ENCODE measurements at places on chromosomes 5 and 9.
A peak's percentile ranks its signal among the peaks of the same experiment; 100 is the strongest.

DNA sequence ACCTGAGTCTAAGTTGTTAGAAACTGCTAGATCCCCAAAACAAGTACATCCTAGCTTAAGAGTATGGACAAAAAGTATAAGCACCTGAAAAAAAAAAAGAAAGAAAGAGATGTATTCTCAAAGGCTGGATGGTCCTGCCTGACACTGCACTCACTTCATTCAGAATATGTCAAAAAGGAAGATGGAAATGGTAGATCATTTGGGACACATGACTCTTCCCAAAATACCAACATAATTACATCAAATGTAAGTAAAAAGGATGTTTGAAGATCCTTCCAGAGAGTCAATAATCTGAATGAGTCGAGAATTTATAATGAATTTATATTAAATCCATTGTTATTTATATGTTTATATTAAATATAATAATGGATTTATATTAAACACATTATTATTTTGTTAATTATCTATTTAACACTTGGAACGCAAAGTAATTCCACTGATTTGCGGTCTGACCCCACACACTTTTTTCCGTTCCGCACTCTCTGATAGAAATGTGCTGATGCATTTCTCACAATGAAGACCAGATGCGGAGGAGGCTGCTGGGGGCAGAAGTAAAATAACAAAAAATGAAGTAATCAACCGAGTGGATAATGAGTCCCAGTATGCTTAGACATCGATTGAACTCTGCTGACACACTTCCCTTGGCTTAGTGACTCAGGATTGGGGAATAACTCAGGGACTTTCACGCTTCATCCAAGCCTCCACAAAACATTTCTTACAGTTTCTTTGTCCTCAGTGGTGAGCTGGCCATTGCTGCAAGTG is 201.2 kb downstream of the ADAMTS12 start:
- DNase-seq: no peak

GRCh38 chr9:123417289-123418051 is 61.5 kb downstream of the CRB2 start:
- DNase-seq: no peak

DNA sequence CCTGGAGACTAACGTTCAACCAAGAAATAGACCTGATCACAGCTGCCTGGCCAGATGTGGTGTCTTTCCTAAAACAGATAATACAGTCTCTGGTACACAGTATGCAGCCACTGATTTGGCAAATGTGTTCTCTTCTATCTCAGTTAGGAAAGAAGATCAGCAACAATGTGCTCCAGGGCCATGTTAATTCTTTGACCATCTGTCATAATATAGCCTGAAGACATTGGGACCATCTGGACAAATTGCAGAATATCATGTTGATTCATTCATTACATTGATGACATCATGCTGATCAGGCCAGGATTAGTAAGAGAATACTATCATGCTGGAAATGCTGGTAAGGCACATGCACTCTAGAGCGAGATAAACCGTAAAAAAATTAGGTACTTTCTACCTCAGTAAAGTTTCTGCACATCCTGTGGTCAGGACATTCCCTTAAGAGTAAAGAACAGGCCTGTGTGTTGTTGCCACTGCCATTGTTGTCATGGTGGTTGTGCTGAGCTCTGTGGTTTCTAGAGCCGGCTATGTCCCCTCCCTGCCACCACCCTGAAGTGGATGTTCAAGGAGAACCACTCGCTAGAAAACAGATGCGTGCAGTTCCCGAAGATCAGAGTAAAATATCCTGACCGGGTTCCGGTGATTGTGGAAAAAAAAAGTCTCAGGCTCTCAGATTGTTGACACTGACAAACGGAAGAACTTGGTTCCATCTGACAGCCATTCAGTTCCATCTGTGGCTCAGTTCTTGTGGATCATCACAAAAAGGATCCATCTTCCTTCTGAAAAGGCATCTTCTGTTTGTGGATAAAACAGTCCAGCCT is 6.4 kb upstream of the JMY start:
- DNase-seq: no peak

GRCh38 chr5:38515092-38515491 is 41.4 kb downstream of the LIFR start:
- peak; percentile 26 for DNase-seq

DNA sequence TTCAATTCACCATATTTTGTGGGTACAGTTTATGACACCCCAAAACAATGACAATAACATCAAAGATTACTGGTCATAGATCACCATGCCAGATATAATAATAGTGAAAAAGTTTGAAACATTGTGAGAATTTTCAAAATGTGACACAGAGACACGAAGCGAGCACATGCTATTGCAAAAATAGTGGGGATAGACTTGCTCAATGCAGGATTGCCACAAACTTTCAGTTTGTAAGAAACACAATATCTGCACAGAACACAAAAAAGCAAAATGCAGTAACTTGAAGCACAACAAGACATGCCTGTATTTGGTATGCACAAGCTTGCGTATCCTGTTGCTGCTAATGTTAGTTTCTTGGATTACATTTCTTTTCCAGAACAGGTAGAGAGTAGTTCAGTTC is 35.8 kb downstream of the ARHGEF28 start:
- no peak for DNase-seq

DNA sequence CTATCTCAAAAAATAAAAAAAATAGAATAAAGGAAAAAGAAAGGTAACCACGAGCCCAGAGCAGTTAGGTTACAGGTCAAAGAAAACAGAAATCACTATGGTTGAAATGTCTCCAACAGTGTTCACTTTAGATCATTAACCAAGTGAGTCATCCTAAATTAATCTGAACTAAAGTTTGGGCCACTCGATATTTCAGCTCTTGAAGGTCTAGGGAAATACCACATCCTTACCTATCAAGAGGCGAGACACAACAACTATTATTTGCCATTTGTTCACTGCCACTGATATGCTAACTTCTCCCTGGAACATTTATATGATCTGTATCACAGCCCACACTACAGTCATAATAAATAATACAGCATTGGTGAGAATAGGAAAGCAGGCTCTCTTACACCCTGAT is 111.3 kb upstream of the NR5A1 start:
- DNase-seq: no peak

GRCh38 chr5:149921597-149921996 is 23.0 kb downstream of the PDE6A start:
- DNase-seq: no peak

DNA sequence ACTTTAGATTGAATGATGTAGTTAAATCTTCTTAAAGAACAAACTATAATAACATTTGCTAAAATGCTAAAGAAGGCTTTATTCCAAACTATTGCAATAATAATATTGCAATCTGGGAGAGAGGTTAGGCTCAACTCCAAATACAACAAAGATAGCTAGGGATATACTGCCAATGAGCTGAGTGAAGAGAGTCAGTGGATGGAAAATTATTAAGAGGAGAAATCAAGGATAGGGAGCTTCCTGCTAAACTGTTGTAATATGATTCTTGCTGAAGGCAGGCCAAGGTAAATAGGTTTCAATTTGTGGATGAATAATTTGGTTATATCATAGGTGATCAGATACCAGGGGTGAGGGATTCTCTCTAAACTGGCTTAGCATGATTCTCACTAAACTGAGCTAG is 1651.5 kb downstream of the EFNA5 start:
- peak; percentile 44 for DNase-seq

- DNase-seq: no peak
These were observed 110.1 kb downstream of the SPOCK1 start for GRCh38 chr5:137389042-137389441.

- no peak for DNase-seq
These were observed 304.1 kb downstream of the DEPDC1B start for GRCh38 chr5:60395712-60396329.

DNA sequence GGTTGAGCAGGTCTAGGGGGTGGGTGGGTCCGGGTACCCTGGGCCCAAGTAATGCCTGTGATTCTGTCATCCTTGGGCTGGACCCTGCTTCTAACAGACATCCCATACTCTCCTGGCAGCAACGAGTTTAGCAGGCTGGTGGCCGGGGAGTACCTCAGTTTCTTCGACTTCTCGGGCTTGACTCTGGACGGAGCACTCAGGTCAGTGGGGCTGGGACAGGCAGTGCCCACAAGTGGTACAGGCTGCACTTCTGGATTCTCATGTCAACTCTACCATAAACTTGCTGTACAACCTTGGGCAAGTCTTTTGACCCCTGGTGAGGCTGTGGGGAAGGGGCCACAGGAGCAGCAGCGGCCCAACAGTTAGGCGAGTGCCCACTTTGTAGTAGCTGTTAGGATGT is 21.8 kb downstream of the PSD2 start:
- DNase-seq: no peak

DNA sequence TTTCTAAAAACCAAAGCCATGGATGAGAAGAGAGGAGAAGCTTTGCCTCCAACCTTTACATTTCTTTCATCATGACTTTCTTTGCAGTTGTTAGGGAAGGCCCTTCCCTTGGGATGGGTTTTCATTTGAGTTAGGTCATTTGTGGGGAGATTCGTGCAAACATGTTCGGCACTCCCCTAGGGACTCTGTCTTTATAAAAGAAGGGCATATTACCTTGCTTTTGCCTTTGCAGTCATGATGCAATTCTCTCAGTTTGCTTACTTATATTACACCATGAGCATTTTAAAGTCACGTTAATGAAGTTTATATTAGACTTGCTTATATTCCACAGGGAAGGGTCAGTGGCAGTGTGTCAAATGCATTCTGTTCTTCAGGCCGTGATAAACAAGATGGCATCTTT is 289.3 kb upstream of the WWC1 start:
- no peak for DNase-seq

- DNase-seq: no peak
These were observed 65.5 kb downstream of the ARHGEF28 start for GRCh38 chr5:73691302-73692080.

GRCh38 chr5:82095536-82095935 is 123.7 kb downstream of the ATG10 start:
- no peak for DNase-seq

DNA sequence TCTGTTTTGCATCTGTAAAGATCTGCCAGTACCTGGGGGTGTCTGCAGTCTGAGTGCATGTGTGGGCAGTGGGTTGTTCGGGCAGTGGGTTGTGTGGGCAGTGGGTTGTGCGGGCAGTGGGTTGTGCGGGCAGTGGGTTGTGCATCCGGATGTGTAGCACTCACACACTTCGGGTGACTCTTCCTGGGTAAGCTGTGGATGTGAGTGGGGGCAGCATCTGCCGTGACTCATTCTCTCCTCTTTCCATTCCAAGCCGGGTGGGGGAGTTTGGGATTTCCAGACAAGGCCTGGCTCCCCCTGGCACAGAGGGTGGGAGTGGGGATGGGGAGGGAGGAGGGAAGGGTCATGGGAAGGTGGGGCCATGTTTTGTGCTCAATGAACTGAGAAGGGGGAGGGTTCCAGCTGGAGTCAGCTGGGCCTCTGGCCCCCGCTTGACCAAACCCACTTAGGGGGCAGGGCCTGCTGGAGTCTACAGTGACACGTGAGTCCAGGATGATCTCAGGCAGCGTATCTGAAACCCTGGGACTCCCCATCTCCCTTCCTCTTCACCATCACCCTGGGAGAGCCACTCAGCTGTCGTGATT is 8.3 kb downstream of the CRB2 start:
- DNase-seq: no peak

DNA sequence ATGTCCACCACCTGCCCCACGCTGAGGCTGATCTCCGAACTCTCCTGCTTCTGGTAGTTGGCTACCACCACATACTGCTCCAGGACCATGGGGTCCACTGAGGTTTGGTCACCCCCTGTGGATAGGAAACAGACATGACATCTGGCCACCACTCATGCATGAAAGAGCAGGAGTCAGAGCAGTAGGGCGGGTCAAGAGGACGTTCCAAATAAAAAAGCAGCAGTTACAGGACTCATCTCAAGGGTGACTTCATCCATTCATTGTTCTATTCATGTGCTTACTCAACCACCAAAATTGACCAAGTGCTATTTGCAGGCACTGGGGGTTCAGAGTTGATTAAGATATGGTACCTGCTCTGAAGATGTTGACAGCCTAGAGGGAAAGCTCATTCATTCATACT is 79.2 kb upstream of the UBTD2 start:
- no peak for DNase-seq

GRCh38 chr9:95870906-95871305 is 4.6 kb upstream of the ERCC6L2 start:
- DNase-seq: no peak
